ENCODE measurements at places on chromosomes 2 and 18.

- no peak for DNase-seq
These were observed 148.4 kb downstream of the SH3RF3 start for GRCh38 chr2:109277406-109277805.

DNA sequence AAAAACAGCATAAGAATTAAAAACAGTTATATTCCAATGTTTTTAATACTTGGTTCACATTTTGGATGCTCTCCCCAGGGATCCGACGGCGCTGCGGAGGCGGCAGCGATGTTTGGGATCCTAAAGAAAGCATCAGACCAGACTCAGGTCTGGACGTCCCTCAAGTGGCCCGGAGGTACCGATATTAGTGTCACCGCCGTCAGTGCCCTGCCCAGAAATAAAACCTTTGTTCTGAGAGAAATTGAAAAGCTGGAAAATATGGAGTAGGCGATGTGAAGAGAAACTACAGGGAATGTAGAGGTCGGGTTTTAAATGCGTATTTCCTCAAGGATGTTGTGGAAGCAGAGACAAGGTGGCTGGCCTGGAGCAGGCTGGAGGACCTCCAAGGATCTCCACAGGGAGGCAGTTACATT is 683 bp upstream of the TBC1D8 start:
- DNase-seq = no peak

DNA sequence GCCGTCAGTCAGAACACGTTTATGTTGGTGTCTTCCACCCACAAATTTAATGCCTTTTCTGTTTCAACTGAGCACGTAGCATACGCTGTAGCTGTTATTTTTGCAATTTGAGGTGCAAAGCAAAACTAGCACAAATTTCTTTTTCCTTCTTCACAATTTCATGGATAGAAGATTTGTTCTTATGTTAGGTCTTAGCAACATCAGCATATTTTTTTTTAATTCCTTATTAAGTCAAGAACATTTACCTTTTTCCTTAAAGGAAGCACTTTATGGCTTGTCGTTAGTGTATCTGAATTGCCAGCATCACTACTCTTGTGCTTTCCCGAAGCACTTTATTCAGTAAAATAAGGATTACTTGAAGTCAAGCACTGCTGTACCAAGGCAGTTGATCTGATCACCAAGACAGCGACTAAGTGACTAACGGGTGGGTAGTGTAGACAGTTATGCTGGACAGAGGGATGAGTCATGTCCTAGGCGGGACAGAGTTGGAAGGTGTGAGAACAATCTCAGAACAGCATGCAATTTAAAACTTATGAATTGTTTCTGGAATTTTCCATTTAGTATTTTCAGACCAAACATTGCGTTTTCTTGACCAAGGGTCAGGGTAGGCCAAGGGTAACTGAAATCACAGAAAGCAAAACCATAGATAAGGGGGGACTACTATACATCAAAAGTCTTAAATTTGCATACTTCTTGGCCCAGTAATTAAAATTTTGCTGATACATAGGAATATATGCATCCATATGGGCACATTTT is 13.3 kb downstream of the BABAM2 start:
- no peak for DNase-seq

DNA sequence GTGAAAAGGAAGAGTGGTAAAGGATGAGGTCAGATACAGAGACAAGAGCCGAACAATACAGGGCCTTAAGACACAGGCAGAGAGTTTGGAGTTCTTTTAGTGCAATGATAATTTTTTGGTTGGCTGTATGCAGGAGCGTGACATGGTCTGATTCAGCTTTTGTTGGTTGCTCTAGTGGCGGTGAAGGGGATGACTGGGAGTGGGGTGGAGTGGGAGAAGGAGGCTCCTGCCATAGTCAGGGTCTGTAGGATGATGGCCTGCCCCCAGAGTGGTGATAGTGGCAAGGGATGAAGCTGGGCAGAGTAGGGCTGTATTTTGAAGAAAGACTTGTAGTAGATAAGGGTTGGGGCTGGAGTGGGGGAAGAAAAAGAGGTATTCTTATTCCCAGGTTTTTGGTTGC is 306.6 kb upstream of the VWC2L start:
- no peak for DNase-seq

- DNase-seq = no peak
These were observed 62.8 kb upstream of the RNF152 start for GRCh38 chr18:61955644-61956043.

- DNase-seq = no peak
These were observed 989.7 kb upstream of the CRIM1 start for GRCh38 chr2:35365859-35366258.

DNA sequence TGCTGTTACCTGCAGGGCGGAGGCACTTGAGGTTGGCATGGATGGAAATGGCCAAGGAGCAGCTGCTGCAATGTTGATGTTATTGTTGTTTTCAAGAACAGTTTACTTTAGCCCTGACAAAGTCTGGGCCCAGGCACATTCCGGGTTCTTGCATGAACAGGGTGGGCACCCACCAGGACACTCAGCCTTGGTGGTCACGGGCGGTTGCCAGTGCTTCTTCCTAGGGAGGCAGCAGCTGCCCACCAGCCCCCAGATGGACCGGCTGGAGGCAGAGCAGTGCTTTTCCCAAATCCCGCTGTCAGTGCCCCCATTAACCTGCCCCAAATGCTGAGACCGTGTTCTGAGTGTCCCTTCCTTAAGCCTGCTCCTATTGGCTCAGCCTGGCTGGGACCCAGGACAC is 38.5 kb upstream of the B3GNT7 start:
- DNase-seq = no peak

GRCh38 chr2:101854877-101855276 is 136.9 kb upstream of the IL1R2 start:
- DNase-seq = no peak

- no peak for DNase-seq
These were observed 13.8 kb upstream of the TTC27 start for GRCh38 chr2:32614084-32614483.

DNA sequence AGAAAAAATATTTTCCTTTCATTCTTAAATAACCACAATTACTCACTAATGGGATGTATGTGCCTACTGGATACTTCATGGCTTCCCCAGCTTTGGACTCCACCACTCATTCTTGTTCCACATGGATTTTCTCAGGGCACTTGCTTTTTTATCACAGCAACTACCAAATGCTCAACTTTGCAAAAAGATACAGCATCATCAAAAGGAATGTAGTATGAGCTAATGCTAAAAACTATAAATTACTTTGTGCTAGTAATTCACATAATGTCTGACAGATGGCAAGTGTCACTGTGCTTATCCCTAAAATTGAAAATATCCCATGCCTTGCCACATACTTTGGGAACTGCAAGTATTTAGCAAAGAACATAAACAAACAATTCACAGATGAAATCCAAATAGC is 130.4 kb upstream of the ZFP36L2 start:
- DNase-seq = no peak

DNA sequence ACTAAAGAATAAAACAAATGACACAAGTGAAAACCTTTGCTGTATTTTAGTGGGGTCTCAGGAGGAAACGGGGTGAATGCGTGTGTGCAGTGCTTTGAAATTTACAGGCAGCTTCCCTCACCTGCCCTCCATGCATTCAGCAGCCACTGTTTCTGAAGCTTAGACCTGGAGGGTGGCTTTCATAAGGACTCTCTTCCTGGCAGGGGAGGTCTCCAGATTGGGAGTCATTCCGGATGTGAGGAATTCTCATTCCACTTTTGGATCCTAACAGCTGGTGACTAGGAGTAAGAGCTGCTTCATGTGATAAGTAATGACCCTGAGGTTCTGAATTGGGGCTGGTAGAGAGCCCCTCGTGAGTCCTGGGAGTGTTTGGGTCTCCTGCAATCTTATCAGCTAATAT is 192.5 kb downstream of the SH3BP4 start:
- no peak for DNase-seq

- no peak for DNase-seq
These were observed 688.8 kb upstream of the PIK3C3 start for GRCh38 chr18:41266204-41266603.

DNA sequence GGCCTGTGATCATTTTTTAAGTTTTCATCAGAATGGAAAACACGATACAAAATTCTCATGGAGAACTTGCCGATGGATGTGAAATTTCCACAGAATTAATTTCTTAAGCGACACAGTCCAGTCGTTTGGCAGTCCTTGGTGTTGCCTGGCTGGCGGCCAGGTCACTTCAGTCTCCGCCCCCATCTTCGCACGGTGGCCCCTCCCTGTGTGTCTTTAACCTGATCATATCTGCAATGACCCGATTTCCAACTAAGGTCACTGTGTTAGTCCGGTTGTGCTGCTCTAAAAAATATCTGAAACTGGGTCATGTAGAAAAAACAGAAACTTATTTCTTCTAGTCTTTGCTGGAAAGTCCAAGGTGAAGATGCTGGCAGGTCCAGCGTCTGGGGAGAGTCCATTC is 44.5 kb upstream of the COPS8 start:
- no peak for DNase-seq

GRCh38 chr18:67600181-67601180 is 84.0 kb upstream of the DSEL start:
- no peak for DNase-seq

GRCh38 chr2:29270701-29271121 is 155.5 kb downstream of the CLIP4 start:
- no peak for DNase-seq

GRCh38 chr18:23938901-23939341 is 75.6 kb upstream of the TTC39C start:
- no peak for DNase-seq

- DNase-seq = no peak
These were observed 1984.9 kb upstream of the LRRTM1 start for GRCh38 chr2:82289446-82289845.

DNA sequence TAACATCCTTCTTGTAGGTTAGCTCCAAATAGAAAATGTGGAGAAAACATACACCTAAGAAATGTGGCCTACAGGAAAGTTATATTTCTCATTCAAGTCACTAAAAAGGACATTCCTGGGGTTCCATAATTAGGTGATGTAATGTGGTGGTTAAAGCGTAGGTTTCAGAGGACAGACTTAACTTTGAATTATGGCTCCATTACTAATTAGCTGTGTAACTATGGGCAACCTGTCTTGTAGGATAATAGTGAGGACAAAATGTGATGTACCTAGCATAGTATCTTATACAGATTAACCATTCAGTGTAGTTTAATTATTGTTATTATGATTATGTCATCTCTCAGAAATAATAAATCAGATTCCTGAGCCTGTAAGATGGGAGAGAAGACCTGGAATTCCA is 602.5 kb downstream of the TSN start:
- no peak for DNase-seq

- no peak for DNase-seq
These were observed 45.8 kb downstream of the ANO7 start for GRCh38 chr2:241234066-241234790.

GRCh38 chr2:214139630-214140284 is 271.1 kb upstream of the VWC2L start:
- DNase-seq = no peak

DNA sequence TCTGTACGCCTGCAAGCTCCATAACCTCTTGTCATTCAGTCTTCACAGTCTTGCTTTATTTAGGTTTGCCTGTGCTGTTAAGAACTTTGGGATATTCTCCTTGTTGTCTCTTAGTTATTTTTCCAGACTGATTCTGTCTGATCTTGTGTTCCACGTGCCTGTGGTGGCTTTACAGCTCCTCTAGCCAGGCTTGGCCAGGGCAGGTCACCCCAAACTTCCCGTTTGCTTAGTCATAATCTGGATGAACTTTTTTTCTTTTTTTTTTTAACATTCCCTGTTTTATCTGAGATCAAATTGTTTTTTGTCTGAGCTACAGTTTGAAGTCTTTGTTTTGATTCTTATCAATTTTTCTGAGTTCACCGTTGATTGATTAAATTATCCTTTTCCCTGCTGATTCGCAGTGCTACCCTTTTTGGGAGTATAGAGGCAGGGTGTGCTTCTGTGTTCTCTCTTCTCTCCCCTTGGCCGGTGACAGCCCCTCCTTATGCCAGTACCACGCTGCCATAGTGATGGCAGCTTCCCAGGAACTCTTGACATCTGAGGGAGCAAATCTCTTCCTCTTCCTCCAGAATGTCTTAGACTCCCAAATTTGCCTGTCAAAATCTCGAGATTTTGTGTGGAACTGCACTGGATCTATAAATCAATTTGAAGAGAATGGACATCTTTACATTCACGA is 2.5 kb downstream of the SP100 start:
- DNase-seq = no peak

DNA sequence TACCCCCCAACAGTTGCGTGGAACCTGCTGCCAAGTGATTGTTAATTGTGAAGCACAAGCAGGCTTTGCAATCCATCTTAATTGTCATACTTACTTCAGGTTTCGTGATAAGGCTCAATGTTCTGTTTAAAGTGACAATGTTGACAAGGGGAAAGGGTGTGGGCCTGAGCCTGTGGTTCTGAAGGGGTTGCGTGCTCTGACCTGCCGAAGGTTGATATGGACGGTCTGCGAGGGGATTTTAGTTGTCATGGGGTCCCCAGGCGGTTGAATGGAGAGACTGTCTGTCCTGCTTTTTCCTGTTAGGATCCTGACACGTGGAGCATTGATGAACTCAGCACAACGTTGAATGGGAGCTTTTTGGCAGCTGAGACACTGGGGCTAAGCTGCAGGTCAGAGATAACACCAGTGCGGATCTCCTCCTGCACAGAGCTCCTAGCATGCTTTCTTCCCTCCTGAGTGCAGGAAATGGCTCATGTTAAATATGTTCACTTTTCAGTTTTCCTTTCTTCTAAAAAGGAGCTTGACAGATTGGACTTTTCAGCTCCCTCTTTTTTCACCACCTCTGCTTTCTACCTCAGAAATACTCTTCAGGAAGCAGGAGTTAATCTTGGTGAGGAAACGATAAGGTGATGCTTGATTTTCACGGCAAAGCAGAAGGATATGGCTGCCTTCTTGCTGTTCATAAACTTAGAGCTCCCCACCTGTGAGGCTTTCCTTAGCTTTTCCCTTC is 62.9 kb upstream of the ZEB2 start:
- DNase-seq = no peak

DNA sequence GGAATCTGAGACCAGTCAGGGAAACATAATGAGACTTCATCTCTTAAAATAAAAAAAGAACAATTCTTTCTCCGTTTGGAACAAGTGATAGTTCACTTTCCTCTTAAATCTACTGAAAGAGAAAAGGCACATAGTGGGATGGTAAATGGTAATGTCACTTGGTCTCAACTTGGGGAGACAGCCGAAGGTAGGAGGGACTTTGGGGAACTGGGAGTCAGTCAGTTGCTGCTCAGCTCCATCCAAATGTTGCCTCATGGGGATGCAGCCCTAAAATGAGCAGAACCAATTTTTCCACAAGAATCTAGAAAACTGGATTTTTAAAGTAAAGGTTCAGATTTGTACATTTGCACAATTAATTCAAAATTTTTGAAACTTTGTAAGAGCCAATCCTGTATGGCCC is 19.2 kb downstream of the RASGRP3 start:
- no peak for DNase-seq

DNA sequence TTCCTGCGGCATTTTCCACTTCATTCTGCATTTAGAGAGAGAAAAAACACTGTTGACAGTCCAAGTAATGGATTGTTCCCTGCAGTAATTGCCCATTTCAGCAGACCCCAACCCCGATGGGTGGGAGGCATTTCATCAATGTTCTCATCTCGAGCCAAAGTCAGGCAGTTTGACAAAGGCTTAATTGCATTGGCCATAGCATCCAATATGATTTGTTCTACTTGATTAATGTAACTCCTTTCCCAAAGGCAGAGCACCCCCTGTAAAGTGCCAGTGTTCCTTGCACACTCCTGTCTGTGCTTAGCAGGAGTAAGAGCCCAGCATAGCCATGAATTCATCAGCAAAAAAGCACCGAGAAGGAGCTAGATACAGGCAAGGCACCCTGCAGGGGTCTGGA is 174.4 kb downstream of the SEPTIN10 start:
- DNase-seq = no peak

GRCh38 chr2:66437691-66438497 is 3.0 kb downstream of the MEIS1 start:
- DNase-seq = no peak
